ENCODE measurements at places on chromosomes 5 and 9.

- no peak for DNase-seq
These were observed 463.3 kb upstream of the DMAC1 start for GRCh38 chr9:8262625-8263622.

- no peak for DNase-seq
These were observed 1850.0 kb upstream of the ACO1 start for GRCh38 chr9:30534455-30534854.

DNA sequence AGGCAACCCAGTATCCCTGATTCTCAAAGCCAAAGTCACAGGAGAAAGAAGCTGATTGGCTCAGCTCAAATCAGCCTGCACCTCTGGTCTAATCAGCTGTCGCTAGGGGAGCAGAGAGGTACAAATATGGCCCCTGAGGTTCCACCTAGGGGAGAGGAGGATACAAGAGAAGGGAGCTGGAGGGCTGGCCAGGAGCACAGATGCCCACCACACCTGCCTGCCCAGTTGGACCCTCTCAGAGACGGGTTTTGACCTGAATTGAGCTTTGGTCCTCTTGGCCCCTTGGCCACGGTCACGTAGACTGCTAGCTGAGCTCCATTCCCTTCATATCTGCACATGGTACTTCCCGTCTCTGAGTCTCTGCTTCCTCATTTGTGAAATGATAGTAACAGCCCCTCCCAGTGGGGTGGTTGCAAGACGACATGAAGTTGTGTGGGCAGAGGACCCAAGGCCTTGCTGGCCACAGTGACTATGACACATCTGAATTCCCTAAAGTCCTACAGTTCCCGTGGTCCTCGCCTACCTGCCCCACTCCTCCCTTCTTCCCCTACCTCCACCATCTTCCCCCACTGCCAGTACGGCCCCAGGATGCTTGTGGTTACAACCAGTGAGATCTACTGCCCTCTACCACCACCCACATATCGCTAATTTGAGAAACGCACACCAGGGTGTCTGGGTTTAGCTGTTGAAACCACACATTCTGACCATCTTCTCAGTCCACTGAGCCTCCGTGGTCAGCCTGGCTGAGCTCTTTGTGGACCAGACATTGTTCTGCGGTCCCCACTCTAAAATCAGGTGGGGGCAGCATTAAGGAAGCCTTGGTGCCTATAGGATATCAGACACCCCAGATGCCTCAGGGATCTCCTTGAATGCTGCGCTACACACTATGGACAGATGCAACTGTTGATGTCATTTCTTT lies 60.3 kb upstream of the NEK6 start:
- no peak for DNase-seq

DNA sequence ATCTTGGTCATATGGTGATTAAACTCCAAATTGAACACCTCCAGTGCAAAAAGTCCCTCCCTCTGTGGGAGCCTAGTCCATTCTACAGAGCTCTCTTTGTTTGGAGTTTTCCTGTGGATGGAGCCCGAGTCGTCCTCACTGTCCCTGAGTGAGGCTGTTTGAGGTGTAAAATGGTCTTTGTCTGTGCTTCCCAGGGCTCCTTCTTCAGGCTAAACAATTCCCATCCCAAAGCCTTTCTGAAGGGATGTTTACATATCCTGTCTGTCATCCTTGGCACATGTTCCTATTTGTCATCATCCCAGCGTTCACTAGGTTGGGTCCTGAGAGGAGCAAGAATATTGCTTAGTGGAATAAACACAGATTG lies 68.9 kb downstream of the COL27A1 start:
- DNase-seq = no peak

All from head of caudate nucleus (tissue), 42 donors.